ENCODE measurements at places on chromosomes 16 and 17. TPM values are rescaled to one million over a fixed set of nuclear protein-coding genes. Genes with fewer than 3 reads are reported as not detected.

DNA sequence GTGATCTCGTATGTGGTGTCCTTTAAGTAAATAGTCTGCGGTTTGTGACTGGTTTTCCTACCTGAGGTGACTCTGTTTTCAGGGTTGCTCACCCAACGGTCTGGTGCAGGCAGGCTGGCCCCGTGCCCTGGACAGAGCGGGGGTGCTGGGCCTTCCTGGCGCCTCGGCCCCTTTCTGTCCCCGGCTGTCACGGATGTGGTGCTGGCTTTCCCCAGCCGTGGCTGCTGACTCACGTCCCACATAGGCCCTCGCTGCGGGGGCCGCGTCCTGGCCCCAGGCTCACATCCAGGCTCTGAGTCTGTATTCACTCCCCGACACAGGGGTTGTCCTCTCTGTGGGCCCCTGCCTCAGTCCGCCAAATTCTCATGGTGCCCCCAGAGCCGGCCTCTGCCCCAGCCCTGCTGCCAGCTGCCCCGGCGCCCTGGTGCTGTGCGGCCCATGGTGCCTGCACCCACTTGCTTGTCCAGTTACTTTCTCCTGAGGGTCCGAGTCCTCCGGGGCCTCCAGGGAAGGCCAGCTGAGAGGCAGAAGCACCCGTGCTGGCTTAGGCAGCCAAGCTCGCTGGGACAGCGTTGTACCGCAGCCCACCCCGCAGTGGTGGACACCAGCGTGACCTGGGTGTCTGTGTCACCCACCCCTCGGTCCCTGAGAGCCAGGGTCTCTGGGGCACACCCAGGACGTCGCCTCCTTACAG, 5.9 kb downstream of the CHMP6 start:
- DNase-seq, result no peak

GRCh38 chr16:12502676-12503075, 301.0 kb downstream of the CPPED1 start:
- DNase-seq, result no peak

Gene TOB1
- 18.4 TPM for total RNA-seq

Gene CSNK2A2
- 101 TPM for total RNA-seq

Gene MYH1
- 0.93 TPM for total RNA-seq

All from testis (tissue), 5 donors.